ENCODE measurements at places on chromosomes 7 and 10.

- no peak for DNase-seq
Observed at GRCh38 chr7:43838201-43838658, 31.1 kb downstream of the MRPS24 start.

DNA sequence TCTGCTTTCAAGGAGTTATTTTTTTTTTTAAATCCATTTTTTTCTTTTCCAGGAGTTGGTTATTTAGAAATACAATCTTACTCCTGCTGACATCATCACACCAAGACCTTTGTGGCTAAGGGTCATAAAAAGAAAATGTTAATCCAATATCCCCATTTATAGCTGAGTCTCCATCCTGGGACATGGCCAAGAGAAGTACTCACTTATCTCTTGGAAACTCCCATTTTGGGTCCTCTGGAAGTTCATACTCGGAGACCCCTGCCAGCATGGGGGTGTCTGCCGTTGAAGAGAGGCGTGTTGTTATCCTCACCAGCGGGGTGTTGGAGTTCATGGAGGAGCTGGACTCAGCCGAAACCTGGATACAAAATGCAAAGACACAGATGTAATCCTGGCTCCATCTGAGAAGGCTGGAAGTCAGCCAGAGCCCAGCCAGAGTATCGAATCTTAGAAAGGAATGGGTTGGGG lies 94.6 kb downstream of the FGFR2 start:
- no peak for DNase-seq

- no peak for DNase-seq
Observed at GRCh38 chr10:17206210-17206709, 4.8 kb upstream of the TRDMT1 start.

DNA sequence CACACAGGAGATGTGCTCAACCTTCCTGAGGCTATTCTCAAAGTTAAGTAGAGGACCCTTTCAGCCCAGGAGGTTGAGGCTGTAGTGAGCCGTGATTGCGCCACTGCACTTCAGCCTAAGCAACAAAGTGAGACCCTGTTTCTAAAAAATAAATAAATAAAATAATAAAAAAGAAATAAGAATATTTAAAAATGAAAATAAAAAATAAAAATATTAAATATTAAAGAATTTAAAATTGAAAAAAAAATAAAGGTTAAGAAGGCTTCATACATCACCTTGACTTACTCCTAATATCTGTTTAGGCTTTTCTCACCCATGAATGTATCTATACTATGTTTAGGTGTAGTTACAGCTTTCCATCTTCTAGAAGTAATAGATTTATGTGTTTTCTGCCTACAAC lies 187.5 kb upstream of the AGK start:
- no peak for DNase-seq

DNA sequence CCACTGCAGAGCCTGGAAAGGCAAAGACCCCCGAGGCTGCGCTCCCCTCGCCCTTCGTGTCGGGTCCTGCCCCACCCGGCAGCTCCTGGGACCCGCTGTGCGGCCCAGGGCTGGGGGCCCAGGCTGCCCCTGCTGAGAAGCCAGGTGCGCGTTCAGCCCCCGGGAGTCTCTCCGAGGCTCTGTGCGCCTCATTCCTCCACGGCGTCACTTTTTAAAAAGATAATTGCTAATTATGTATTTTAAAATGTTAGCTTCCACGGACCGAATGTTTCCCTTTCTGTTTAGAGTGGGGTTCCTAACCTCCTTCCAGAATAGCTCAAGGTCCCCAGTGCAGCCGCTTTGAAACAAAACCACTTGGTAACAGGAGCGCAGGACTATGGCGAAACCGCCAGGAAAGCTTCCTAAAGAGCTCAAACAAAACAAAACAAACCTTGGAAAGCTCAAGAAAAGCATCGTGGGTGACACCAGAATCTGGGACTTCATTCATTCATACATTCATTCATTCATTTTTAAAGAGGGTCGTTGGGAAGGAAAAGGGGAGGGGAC lies 45.6 kb downstream of the PDIA4 start:
- no peak for DNase-seq

GRCh38 chr7:305410-306151 lies 15.6 kb downstream of the FOXL3 start:
- DNase-seq, result no peak

- no peak for DNase-seq
Observed at GRCh38 chr7:47350425-47350824, 231.5 kb downstream of the TNS3 start.

DNA sequence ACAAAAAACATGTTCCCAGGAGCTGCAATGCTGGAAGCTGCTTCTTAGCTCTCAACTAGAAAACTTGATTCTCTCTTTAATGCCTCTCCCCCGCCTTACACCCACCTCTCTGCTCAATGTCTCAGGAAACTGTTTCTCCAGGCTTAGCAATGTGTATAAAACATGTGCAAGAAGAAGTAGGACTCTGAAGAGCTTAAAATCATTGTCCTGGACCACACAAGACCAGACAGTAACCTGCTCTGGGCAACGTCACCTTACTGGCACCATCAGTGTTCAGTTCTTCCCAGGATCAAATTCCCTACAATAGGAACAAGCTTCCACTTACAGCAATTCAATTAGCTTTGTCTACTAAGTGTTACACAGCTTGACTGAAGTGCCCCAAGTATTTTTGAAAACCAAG lies 104.9 kb downstream of the RAPGEF5 start:
- DNase-seq, result peak; percentile 6

GRCh38 chr7:27172315-27172774 lies 1.8 kb downstream of the HOXA10 start:
- no peak for DNase-seq

GRCh38 chr10:6068422-6068821 lies 6.3 kb upstream of the IL2RA start:
- DNase-seq, result no peak

GRCh38 chr7:105892387-105892786 lies 16.0 kb upstream of the ATXN7L1 start:
- DNase-seq, result no peak

GRCh38 chr10:77638321-77639101 lies 903 bp upstream of the KCNMA1 start:
- no peak for DNase-seq

DNA sequence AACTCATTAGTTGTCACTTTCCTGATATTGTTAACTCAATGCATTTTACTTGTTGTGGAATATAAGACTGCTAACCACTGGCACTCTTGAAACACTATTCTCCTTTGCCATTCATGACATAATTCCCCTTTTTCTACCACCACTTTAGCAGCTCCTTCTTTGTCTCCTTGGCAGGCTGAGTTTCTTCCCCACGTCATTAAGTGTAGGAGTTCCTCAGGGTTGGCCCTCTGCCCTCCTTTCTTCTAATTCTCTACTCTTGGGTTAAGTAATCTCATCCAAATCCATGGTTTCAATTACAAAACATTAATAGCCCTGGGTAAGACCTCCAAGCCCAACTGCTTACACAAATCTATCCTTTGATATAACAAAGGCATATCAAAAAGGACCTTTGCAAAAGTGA lies 175.1 kb downstream of the HGF start:
- DNase-seq, result no peak

GRCh38 chr7:20129920-20130319 lies 87.3 kb downstream of the MACC1 start:
- no peak for DNase-seq

GRCh38 chr7:149547126-149547525 lies 49.5 kb upstream of the ZNF746 start:
- DNase-seq, result no peak

- DNase-seq, result no peak
Observed at GRCh38 chr10:80477813-80478212, 23.7 kb downstream of the TSPAN14 start.

DNA sequence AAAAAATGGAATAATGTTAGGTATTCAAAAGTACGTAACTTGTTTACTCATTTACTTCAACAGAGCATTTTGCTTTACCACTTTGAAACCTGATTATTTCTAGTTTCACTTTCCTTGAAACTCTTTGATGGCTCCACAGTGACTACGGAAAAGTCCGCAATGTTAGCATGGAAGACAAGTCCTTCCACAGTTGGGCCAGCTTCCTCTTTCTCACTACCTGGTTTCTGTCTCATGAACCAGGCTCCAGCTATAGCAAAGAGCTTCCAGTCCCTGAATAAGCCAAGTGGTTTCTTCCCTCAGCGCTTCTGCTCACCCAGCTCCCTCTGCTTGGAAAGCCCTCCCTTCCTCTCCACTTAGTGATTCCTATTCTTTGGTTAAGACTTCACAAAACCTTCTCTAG lies 44.8 kb upstream of the SLC16A12 start:
- DNase-seq, result no peak

DNA sequence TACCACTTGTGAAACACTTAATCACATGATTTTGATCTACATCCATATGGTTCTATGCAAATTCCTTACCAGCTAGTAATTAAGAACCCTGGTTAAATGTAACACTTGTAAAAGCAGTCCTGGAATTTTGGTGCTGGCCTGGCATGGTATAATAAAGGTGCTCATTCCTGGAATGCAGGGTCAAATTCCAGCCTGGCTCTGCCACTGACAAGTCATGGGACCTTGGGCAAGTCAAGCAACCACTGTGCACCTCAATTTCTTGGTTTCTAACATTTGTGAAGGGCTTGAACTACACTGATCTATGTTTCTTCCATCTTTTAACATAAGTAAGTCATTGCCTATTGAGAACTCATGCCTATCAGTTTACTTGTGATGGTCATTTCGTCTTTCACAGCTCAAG lies 91.9 kb upstream of the PIK3CG start:
- no peak for DNase-seq

DNA sequence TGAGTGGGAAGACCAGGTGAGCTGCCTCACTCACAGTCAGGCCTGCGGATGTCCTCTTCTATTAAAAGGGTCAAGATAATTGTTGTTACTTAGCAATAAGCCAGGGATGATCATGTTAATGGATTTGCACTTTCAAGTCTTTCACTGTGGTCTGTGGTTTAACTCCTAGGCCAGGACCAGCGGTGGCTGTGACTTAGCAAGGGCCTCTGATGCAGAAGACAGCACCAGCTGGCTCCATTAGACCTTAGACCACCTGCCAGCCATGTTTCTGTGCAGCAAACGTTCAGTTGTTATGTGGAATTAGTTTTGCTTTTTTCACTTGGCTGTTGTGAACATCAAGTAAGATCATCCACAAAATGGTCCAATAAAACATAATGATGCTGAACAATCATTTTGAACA lies 537.3 kb downstream of the TNS3 start:
- DNase-seq, result no peak

GRCh38 chr7:101628522-101628921 lies 574 bp downstream of the MYL10 start:
- DNase-seq, result no peak

DNA sequence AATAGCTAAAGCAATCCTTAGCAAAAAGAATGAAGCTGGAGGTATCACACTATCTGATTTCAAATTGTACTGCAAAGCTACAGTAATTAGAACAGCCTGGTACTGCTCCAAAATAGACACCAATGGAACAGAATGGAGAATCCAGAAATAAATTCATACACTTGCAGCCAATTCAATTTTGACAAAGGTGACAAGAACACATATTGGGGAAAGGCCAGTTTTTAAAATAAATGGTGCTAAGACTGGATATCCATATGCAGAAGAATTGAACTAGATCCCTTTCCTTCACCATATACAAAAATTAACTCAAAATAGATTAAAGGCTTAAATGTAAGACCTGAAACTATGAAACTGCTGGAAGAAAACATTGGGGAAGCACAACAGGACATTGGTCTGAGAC lies 748.5 kb downstream of the DNAJB9 start:
- no peak for DNase-seq

DNA sequence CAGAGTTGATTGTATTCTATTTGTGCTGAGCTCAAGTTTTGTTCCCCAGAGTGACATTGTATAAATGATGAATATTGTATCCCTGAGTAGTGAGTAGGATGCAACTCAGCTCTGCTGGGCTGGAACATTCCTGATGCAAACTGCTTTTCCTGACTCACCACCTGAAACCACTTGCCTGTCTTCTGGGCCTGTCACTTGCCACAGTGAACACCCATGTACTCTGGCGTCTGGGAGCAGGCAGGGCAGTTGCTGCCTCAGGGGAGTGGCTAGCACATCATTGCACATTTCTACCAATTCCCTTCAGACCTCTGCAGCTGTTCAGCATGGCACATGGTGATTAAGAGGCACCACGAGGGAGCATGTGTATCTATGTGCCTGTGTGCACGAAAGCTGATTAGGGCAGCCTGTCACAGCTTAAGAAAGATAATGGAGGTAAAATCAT lies 157.3 kb downstream of the SND1 start:
- DNase-seq, result no peak

GRCh38 chr10:124632064-124632531 lies 112.1 kb downstream of the FAM53B start:
- DNase-seq, result no peak

DNA sequence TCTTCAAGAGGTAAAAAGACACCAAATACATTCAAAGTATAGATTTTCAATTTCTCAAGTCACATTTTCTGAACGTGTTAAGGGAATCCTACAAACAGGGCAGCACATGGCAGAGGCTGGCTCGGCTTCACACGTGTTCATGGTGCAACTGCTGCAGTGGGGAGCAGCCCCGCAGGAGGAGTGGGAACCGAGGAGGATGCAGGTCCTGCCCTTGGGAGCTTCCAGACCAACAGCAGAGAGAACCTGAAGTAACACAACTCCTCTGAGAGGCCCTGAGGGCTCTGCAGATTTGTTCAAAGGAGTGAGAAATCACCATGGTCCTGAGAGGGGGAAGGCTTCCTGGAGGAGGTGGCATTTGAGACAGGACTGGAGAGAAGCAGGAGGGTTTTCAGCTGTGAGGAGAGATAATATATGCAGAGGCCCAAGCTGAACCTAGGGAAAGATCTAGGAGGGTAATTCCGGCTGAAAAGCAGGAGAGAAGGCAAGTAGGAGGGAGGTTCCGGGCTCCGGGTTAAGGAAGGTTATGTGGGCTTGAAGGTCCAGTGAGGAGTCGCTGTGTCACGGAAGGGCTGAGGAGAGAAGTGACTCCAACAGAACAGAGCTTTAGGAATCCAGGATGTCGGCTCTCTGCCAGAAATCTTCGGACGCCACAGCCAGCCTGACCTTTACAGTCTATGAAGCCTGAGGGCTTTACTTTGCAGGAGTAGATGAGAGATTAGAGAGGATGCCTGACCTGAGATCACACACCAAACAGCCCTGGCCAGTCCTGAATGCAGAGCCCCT lies 77.5 kb downstream of the GPR26 start:
- no peak for DNase-seq

DNA sequence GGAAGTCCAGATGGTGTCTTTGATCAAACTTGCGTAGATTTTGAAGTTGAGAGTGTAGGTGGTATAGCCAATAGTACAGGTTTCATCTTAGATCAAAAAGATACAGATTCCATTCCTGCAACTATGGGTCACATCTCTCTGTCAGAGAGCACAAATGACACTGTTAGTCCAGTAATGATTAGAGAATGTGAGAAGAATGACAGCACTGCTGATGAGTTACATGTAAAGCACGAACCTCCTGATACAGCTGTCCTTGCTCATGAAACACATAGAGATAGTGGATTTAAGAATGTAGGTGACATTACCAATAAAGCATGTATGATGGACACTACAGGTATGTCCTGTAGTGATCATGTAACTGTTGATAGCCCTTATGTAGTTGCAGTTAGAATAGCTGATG lies 59.1 kb downstream of the LOXL4 start:
- DNase-seq, result no peak

GRCh38 chr10:123194056-123194455 lies 39.9 kb downstream of the BUB3 start:
- no peak for DNase-seq
